Thoracic aorta (tissue), 2 donors: ENCODE measurements at places on chromosomes 7 and 10.

- no peak for DNase-seq
These were observed 441 bp downstream of the FBH1 start for GRCh38 chr10:5890452-5890915.

DNA sequence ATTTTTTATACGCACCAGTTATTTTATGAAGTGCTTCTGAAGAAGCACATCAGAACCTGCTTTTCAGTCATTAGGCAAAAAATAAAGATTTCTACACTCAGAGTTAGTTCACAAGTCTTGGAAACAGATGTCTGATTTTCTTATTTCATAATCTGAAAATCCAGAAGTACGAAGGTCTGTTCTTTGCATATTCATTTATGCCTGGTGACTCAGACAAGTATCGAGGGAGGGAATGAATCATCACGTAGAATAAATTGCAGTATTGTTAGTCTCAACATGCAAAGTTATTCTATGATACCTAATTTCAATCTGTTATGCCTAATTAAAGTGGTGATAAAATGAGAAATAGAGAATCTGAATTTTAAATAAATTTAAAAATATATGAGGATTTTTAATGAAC is 113.6 kb upstream of the SEM1 start:
- no peak for DNase-seq

GRCh38 chr10:63430999-63431356 is 34.8 kb downstream of the JMJD1C start:
- no peak for DNase-seq

DNA sequence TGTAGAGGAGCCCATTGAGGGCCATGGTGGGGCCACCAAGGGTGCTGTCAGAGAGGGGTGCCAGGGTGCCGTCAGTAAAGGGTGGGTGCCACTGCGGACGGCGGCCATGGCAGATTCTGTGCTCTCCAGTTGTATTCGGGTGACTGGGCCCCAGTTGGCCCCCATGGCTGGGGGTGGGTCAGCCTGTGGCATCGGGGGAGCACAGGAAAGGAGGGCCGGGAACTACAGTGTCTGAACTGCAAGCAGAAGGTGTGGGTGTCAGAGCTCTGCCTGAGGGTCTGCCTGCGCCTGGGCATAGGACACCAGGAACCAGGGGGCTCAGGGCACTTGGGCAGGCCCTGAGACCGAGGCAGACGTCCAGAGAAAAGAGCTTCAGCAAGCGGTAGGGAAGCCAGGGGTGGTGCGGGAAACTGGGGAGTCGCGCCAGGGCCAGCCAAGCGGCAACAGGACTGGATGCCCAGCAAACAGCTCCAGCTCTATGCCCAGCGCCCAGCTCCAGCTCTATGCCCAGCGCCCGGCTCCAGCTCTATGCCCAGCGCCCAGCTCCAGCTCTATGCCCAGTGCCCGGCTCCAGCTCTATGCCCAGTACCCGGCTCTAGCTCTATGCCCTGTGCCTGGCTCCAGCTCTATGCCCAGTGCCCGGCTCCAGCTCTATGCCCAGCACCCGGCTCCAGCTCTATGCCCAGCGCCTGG is 502.3 kb upstream of the FOXK1 start:
- no peak for DNase-seq

GRCh38 chr7:105742787-105743186 is 133.6 kb downstream of the ATXN7L1 start:
- no peak for DNase-seq

GRCh38 chr7:92025260-92025659 is 84.6 kb downstream of the AKAP9 start:
- no peak for DNase-seq

GRCh38 chr7:16347066-16347826 is 74.1 kb downstream of the CRPPA start:
- DNase-seq, result no peak

GRCh38 chr10:73855413-73855812 is 18.9 kb downstream of the CAMK2G start:
- no peak for DNase-seq

GRCh38 chr7:69880840-69881239 is 282.6 kb downstream of the AUTS2 start:
- no peak for DNase-seq

GRCh38 chr10:12308736-12309375 is 40.5 kb upstream of the CAMK1D start:
- DNase-seq, result no peak

GRCh38 chr7:92557808-92558362 is 29.3 kb downstream of the RBM48 start:
- no peak for DNase-seq

- DNase-seq, result no peak
These were observed 49.0 kb downstream of the PRLHR start for GRCh38 chr10:118546479-118546878.

DNA sequence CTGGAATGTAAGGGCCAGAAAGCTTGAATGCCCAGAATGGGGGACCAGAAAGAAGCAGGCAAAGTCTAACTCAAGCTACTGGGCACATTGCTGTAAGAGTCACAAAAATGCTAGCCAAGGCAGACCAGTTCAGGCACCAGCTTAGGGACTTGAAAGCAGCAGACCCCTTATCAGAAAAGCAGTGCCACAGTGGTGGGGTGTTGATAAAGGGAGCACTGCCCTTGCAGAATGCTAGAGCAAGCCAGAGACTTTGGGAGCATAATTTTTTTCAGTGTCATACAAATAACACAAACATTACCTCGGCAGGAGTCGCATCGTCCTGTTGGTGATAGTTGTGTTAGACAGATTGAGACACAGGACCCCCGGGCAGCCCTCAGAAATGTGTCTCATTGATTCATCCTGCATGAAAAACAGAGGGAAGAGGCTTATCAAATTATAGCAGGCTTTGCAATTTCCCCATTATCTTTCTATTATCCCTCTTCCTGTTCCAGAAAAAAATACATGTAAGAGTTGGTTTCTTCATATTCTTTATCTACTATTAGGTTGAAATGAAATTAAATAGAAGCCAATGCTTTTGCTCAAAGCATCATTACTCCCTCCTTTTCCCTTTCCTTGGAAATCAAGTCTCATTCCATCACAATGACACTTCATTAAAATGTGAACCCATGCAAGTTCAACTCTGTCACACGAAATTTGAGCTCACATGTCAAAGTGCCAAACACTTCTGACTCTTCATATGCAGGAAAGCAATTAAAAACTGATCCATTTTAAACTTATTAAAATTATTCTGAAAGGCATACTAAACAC is 13.4 kb downstream of the LRRC17 start:
- no peak for DNase-seq

DNA sequence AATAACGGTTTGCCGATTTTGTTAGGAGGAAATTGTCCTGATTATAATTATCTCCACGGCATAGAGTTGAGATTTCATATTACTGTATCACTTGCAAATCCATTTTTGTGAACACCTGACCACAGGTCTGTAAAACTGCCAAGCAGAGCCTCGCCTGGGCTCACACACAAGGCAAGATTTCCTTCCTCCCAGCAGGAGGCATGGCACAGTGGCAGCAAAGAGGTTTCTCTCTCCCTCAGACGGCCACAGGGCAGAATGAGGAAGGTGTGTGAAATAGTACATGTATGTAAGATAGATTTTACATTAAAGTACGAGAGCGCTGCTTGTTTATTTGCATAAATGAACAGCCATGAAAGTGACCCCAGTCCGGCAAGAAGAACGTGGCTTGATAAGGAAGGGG is 130.1 kb downstream of the CELF2 start:
- no peak for DNase-seq

DNA sequence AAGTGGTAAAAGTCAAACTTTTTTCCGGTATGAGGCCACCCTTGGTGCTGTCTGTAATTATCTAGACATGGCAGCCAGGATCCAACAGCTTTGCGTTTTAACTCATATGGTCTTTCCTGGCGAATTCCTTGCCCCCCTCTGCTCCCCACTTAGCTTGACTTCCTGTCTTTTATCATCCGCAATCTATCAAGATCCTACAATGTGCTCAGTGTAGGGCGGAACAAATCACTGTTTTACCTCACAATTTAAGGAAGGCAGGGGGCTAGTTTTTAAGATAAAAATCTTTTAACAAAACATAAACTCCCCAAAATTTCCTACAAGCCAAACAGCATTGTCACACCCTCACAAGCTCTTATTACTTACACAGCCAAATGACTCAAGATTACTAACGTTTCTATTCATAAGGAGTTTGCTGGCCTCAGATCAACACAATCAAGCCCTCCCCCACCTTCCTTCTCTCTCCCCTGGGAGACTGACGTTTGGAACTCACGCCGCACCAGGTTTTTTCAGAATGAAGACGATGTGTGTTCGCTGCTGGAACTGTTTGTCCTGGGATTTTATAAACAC is 1.3 kb upstream of the CDK14 start:
- peak; percentile 24 for DNase-seq

DNA sequence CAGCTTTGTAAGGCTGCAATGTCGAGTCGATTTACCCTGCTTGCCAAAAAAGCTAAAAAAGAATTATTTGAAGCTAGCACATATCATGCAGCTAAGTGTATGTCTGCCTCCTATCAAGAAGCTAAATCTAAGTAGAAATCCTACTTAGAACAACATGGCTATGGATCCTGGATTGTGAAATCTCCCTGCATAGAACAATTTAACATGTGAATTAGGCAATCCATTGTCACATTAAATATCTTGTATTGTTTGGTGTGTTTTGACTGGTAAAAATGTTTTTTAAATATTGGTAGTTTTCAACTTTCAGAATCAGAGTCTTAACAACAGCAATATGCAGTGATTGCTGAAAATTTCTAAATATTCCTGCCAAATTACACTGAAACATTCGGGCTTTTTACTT is 73.3 kb downstream of the SKIDA1 start:
- no peak for DNase-seq

DNA sequence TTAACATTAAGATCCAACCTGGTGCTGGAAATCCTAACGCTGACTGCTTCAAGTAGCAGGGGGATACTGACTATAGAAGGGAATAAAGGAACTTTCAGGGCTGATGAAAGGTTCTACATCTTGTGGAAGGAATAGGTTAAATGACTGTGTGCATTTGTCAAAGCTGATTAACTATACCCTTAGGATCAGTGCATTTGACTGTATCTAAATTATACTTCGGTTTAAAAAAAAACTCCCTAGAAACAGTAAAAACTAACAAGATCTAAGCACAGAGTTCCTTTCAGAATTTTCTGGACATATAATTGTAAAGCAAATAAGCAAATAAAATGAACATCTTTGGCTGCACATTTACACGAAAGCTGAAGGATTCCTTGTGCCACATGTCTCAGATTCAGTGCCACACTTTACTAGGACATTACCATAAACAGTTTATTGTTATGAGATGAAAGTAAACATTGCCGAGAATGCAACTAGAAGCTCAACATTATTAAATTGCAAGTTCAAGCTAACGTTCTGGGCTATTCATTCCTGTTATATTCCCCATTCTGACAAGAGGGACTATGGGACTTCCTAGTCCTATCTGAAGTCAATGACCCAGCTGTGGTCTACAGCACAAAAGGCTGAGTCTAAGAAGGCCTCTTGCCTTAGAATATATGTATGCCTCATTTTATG is 20.7 kb downstream of the ANK3 start:
- DNase-seq, result no peak

GRCh38 chr10:118753331-118754228 is 1.2 kb downstream of the CACUL1 start:
- DNase-seq, result no peak

- no peak for DNase-seq
These were observed 43.3 kb upstream of the ANLN start for GRCh38 chr7:36346260-36346831.

DNA sequence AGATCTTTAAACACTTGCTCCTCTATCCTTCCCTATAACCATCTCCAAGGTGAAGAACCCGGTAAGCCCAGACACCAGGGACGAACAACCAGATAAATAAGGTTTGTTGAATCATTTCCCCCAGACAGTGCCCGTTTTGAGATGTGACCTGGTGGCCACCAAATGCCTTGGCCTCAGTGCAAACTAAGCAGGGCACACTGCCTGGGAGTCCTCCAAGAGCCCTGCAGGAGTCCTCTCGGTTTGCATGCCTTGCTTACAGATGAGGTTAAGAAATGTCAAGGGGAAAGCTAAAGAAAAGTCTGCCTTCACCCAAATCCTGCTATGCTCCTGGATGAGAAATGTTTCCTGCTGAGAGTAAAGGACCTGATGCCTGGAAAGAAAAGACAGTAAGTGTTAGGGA is 31.6 kb downstream of the SLIT1 start:
- no peak for DNase-seq

DNA sequence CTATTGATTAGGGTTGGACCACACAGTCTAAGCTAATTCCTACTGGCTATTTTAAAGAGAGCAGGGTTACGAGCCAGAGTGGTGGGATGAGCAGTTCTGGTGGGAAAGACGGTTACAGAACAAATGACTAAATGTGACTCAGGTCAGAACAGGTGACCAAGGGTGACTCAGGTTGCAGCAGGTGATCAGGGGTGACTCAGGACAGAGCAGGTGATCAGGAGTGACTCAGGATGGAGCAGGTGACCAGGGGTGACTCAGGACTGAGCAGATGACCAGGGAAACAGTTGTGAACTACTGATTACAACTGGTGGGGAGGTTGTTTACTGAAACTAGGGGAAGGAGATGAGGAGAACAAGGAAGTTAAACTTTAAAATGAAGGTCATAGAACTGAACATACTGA is 366.3 kb downstream of the ABCA13 start:
- DNase-seq, result no peak

DNA sequence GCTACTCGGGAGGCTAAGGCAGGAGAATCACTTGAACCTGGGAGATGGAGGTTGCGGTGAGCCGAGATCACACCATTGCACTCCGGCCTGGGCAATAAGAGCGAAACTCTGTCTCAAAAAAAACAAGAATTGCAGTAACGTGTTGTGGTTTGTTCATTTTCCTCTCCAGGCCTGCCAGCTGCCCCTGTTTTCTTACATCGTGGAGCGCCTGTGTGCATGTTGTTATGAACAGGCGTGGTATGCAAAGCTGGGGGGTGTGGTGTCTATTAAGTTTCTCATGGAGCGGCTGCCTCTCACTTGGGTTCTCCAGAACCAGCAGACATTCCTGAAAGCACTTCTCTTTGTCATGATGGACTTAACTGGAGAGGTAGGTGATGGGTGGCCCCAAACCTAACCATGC is 52.1 kb downstream of the TRRAP start:
- no peak for DNase-seq

DNA sequence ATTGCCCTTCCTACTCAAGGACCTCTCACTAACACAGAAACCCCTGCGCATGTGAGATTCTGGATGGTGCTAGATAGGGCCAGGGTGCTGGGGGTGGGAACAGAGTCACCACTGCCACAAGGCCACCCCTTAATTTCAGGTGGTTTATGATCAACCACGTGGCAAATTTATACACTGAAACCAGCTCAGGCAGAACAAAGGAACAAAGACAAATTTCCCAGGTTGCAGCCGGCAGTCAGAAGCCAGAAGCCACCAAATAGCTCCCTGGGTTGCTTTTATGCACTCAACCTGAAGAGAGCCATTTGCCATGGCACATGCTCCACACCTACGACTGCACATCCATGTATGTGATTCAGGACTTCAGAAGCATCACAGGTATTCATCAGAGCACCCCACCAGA is 2.5 kb downstream of the VOPP1 start:
- no peak for DNase-seq
